NCI-H1092 (cell line): ENCODE measurements at places on chromosomes 1 and 21.

- no peak for DNase-seq
Measured at GRCh38 chr1:237811633-237812032, 79.1 kb downstream of the ZP4 start.

DNA sequence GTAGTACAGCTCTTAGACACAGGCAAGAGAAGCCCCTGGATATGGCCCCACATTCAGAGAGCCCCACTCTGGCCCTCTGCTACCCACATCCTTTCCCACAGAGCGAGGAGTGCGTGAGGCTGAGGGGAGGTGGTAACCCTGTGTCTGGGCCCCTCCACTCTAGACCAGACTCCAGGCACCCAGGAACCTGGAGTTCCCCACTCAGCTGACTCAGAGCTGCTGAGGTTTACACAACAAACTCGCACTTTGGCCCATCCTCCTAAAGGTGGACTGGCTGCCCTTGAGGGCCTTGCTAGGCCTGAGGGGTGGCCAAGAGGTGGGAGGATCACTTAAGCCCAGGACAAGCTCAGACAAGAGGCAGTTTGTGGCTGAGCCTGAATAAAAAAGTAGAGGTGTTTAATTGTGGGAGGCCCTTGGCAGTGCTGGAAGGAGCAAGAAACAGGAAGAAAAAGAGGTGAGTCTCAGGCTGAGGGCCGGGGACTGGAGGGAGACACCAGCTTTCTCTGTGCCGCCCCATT lies 10.7 kb downstream of the MR1 start:
- no peak for DNase-seq

DNA sequence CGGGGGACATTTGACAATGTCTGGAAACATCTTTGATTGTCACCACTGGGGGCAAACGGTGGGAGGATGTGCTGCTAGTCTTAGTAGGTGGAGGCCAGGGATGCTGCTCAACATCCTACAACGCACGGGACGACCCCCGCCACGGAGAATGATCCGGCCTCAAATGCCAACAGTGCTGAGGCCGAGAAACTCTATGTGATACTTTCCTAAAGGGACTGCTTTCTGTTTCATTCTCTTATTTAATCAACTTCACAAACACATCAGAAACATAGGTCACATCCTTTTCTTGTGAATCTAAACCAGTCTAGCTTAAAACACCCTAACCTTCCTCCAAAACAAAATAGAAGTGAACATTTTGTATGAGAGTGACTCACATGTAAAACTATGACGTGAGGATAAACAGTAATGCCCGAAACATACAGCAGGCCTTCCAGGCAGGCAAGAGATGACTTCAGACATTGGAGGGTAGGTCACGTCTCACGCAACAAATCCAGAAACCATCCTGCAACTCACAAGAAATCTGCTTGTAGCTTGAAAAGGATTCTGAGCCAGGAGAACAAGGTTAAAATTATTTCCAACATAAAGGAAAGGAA lies 37.2 kb upstream of the ETS2 start:
- DNase-seq = no peak

GRCh38 chr1:213891989-213892902 lies 95.5 kb upstream of the PROX1 start:
- DNase-seq = no peak

DNA sequence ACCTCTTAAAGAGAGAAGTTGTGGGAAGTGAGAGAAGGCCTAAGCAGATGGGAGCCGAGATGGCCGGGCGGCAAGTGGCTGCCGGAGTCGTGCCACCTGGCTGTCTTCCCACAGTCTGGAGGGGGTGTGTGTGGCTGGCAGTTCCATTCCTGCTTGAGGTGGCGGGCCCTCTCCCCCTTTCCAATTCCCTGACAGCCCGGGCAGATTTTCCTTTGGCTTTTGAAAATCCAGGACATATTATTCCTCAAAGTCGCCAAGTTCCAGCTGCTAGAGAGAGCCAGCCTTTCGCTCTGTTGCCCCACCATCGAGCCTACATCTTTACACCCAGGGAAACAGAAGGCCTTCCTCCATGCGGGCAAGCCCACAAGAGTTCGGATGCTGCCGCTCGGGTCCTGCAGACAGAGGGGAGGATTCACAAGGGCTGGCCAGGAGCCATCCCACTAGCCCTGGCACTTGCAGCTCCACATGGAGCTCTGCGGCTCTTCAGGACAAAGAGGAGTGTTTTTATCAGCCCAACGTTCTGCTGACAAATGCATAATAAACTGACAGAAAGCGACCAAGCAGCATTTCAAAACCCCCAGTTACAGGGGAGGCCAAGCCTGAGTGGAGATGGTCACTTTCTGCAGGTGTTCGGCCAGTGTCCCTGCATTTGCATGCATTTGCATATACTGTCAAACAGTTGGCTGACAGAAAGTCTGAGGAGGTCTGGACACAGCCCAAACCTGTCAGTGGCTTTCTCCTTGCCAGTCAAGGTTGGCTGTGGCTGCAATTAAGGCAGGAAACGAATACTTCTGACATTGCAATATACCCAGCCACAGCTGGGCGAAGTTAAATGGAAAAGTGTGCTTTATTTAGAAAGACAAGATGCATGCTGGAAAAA lies 45.9 kb downstream of the OLIG1 start:
- DNase-seq = no peak

DNA sequence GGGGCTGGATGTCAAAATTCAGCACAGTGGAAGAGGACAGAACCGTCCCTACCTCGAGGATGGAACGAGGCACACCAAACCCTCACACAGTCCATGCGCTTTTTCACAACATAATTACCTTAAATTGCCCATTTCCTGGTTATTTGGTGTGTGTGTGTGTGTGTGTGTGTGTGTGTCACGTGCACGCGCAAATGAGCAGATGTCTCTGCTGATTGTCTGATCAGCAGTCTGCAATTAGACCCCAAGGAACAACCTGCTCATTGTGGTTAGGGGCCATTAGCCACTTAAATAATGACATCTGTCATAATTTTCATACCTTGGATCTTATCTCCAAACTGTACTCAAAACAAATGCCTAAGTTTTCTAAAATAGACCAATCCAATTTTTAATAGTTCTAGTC lies 23.2 kb downstream of the AVPR1B start:
- DNase-seq = no peak

DNA sequence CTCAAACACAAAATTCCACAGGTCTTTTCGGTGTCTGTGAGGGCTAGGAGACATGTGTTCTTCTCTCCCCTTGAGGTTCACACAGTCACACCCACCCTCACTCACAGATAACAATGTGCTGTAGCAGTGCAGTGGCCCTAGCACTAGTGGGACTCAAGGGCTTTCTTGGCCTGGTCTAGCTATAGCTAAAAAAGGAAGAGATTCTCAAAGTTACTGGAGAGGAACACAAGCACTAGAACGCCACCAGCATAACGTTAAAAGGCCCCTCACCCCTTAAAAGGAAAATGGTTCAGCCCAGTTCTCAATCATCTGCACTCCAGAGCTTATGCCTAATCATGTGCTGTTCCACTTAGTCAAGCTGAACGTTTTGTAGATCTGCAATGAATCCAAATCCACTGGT lies 39.5 kb downstream of the RGS8 start:
- DNase-seq = no peak

- DNase-seq = no peak
Measured at GRCh38 chr1:43293176-43293575, 7.6 kb upstream of the TIE1 start.

GRCh38 chr1:12556368-12556930 lies 61.6 kb downstream of the DHRS3 start:
- DNase-seq = no peak

GRCh38 chr21:26846036-26846931 lies 1.1 kb upstream of the ADAMTS1 start:
- no peak for DNase-seq

DNA sequence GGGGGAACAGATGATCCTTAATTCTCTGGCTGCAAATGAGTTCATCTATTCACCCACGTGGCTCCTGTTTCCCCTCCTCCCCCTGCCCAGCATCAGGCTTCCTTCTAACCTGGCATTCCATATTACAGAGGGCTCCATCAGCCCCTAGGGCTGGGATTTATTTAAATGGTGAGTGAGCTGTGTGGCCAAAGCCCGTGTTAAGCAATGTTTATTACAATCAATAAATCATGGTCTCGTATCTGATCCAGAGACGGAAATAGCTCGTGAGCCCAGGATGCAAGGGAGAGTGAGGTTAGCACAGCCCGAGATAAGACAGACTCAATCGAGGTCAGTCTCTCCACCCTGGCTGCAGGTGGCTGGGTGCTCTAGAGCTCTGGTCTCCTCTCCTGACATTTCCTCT lies 43.1 kb upstream of the IGSF21 start:
- no peak for DNase-seq

GRCh38 chr1:226692051-226692792 lies 46.9 kb downstream of the ITPKB start:
- no peak for DNase-seq

DNA sequence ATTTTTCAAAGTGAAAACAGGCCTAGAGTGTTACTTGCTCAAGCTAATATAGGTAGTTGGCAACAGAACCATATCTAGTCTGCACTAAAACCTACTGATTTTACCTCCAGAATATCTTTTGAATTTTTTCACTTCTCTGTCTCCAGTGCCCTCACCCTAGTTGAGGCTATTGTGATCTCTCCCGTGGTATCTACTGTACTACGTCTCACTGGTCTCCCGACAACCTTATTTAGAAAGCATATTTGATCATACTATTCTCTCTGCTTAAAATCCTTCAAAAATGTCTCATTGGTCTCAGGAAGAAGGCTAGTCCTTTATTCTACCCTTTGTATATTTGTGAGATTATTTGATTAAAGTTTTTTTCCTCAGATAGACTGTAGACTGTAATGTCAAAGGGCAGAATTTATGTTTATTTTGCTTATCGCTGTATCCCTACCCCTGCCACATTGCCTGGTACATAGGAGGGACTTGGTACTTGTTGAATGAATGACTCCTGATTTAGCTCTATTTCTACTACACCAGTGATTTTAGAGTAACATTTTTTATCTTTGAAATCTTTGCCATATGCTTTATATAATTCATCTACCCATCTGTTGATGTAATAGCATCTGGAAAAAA lies 135.5 kb upstream of the KIAA1614 start:
- no peak for DNase-seq

GRCh38 chr1:214808845-214809460 lies 206.0 kb downstream of the CENPF start:
- peak; percentile 2 for DNase-seq

DNA sequence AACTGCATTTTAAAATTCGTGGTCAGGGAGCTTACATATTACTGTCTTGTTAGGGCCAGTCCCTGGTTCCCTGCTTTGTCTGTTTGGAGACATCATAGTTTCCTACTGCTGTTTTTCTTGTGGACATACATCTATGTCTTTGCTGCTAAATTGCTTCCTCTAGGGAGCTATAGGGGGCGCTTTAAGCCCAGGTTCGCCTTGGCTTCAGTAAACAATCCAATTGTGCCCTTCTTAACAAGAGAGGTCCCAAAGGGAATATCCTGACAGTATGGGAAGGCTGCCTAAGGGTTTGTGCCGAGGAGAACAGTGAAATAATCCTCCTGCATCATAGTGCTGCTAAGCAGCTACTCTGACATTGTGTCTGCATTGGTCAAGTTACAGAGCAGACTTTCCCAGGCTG lies 112.5 kb downstream of the USH2A start:
- DNase-seq = peak; percentile 77

GRCh38 chr1:203349773-203350524 lies 973 bp downstream of the FMOD start:
- DNase-seq = no peak

DNA sequence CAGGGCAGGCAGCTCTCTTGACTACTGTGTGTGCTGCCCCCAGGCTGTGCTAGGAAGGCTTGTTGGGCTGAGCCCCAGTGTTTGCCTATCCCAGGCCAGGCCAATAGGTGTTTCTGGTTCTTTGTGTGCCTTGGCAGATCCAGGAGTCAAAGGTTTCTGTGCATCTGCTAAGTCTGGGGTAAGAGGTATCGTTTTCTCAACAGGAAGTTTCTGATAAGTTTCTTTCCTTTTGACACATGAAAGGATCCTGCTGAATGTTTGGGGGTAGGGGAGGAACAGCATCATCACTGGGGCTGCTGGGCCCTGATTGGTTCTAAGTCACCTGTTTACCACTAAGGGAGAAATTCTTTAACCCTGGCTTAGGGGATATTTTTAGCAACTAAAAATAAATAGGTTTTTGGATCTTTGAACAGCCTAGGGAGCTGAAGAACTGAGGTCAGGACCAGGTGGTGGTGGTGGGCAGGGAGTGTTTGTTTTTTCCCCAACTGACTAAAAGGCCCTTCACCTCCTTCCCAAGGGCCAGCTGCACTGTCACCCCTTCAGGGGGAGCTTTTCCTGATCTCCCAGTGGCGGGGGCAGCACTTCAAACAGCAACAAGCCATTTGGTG lies 85.1 kb downstream of the KCNN3 start:
- DNase-seq = no peak

GRCh38 chr1:160838888-160839287 lies 23.8 kb downstream of the CD244 start:
- no peak for DNase-seq

GRCh38 chr1:198888379-198888943 lies 249.6 kb downstream of the PTPRC start:
- no peak for DNase-seq

- no peak for DNase-seq
Measured at GRCh38 chr1:155942578-155943141, 1.2 kb downstream of the RXFP4 start.

- no peak for DNase-seq
Measured at GRCh38 chr1:89557956-89558355, 33.3 kb downstream of the LRRC8B start.

GRCh38 chr1:239718997-239719628 lies 332.7 kb downstream of the CHRM3 start:
- DNase-seq = no peak

DNA sequence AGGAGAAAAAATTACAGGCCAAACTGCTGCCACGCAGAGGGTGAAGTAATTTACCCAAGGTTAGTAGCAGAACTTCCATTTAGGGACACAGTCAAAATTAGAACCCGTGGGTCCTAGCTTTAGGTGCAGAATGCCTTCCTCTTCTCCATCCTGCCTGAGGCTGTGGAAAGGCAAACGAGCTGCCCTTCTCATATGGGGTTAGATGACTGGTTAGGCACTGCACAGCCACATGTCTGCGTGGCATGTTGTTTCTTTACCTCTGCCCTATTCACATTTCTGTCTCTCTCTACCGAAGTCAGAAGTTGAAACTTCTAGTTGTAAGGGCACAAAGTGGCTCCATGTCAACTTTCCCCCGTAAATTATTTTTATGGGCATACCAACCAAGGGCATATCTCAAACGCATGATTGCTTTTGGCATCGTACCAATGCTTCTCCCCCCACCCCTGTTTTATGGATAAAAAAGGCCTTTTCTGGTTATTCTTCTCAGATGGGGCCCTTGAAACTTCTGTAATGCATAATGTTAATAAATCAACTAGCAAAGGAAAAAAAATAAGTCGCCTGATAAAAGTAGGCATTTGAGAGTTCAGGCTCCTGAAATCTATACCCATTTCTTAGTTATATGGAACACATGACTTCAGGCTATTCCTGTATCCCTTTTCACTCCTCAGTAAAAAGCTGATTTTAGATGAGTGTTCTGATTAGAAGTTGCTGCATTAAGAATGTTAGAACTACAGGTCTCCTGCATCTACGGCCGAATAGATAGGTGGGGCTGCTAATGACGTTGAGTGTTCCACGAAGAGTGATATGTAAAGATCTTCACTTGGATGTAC lies 139.6 kb upstream of the NRIP1 start:
- DNase-seq = no peak
